Stimulated activated naive CD4-positive, alpha-beta T cell (primary cell): ENCODE measurements at places on chromosomes 5 and 9.

- no peak for DNase-seq
Measured at GRCh38 chr5:28156981-28157380, 1118.6 kb upstream of the CDH9 start.

DNA sequence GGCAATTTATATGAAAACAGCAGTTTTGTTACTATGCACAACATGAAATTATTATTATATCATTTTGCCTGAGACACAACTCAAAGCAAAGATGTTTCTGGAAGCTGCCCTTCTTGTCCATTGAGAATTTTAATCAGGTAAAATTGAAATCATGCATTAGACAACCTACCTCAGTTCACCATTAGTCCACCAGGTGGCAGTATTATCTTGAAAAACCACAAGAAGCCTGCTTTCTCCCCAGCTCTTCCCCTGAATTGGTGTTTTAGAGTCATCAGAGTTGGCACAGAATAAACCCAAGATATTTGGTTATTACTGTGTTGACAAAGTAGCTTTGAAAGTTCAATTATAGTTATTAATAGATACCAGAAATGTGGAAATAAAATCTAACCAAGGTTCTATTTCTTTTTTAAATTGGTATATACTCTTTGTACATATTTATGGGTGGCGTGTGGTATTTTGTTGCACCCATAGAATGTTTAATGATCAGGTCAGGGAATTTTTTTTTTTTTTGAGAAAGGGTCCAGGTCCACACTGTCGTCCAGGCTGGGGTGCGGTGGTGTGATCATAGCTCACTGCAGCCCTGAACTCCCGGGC is 25.7 kb downstream of the UTP15 start:
- peak; percentile 3 for DNase-seq

DNA sequence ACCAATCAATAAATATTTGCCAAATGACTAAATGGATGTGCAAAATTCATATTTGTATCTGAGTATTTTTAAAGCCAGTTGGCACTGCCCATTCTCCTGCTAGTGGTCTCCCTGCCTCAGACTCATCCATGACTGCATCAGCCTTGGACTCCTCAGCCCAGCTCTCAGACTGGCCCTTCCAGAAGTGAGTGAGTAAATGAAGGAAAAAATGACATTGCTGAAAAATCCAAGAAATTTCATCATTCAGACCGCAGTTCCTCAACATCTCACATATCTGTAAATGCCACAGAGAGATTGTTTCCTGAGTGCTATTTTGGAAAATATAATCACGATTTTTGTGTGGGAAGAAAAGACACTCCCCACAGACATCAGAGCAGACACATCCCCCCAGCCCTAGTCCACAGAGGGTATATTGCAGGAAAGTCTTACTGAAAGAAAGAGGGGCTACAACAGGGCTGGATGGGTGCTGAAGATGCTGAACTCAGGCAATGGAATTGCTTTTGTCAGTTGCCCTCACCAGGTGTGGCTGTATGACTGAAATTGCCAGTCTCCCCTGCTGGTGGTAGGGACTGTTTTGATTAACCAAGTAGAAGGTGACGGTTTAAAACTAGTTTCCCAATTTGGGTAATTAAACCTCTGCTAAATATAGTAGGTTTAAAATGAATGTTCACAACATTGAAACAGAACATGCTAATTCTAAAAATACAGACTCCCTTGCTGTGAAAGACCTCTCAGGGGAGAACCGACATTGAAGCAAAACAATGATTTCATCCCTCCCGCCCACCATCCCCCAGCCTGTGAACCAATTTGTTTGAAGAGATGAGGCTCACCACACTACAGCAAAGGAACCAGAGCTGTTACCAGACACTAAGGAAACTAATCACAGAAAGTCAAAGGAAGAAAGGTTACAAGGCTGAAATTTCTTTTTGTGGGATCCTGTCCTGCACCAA is 158.8 kb downstream of the DEPDC1B start:
- no peak for DNase-seq

DNA sequence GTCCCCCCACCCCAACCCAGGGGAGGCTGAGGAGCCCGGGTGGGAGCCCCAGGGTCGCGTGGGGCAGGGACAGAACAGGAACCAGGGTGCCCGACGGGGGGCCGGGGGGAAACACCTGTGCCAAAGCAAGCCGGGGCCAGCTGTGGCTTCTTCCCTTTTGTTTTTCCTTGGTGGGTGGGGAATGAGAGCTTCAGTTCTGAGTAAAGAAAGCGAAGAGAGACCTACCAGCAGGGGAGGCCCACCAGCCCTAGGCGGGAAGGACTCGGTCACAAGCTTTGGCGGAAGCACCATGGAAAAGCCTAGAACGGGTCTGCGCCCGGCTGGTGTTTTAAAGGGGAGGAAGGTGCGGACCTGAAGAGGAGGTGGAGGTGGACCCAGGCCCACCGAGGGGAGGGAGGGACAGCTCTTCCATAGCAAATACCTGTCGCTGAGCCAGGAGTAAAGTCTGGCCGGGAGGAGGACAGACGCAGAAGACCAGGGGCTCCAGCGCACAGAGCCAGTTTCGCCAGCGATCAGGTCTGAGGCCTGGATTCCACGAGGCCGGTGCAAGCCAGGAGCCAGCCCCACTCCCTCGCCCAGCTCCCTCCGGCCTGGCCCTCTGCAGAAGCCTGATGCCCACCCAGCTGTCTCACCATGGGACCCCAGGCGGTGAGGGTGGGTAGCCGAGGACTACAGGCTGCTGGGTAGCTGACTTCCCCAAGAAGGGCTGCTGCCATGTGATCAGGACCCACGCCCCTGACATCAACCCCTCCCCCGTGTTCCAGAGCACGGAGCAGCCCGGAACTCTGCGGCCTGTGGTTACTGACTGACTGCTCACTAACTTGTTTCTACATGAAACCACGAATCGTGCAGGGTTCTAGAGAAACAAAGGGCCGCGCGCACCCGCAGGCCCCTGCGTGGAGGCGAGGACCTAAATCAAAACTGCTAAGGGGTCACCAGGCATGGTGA is 849 bp upstream of the MGAT1 start:
- peak; percentile 81 for DNase-seq

DNA sequence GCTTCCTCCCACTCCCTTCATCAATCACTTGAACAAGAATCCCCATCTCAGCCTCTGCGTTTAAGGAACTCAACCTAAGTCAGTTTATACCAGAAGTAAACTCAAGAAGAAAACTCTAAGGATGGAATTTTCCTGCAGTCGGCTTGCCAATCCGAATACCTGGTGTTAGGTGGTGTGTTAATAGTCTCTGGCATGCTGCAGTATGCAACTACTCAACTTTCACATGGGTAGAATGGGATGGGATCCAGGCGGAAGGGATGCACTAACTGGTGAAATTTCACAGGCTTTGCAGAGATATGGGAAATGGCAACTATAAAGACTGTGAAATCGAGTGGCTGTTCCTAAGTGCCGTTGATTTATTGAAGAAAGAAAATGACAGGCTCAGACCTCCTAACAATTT is 560.6 kb downstream of the TLE1 start:
- no peak for DNase-seq

- no peak for DNase-seq
Measured at GRCh38 chr5:53779541-53779981, 219.1 kb downstream of the NDUFS4 start.

DNA sequence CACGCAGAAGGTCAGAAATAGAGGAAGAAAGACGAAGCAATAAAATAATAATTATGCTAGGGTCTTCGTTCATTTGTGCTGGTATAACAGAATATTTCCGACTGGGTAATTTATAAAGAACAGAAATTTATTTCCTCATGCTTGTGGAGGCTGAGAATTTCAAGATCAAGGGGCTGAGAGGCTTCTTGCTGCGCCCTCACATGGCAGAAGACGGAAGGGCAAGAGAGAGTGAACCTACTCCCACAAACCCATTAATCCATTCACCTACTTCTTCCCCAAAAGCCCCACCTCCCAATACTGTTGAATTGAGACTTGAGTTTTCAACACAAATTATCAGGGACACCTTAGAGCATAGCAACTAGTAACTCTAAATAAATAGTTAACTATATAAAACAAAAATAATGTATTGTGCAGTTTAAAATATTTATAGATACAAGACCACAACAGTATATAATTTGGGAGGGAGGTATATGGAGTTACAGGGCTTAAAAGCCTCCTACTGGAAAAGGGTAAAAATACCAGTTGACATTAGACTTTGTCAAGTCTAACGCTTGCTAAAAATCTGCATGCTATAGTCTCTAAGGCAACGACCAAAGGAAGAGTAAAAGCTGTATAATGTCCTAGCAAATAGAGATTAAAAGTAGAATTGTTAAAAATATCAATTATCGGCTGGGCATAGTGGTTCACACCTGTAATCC is 40.3 kb upstream of the NAA35 start:
- no peak for DNase-seq

- no peak for DNase-seq
Measured at GRCh38 chr9:121757281-121757585, 105.8 kb downstream of the DAB2IP start.

DNA sequence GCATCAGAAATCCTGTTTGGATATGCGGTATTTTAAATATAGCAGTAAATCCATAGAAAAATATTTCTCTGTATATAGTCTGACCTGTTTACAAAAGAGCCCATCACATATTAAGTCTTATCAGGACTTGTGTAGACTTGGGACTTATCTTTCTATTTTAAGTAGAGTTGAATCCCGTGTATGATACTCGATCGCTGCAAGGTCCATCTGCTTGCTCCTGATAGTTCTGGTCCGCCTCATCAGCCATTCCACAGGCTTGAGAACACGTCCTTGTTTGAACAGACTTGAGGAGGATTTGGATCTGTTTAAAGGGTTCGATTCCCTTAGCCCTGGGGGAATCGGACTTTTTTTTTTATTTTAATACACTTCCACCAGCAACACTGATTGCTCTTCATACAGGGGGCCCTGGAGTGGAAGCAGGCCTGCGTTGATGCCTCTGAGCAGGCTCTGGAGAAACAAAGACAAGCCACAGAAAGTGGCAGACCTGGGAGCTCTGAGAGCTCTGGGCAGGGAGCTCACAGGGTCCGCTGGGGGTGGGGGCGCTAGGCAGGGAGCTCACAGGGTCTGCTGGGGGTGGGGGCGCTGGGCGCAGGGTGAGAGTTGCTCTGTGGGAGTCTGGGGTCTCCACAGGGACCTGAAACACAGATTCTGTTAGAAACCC is 112.2 kb downstream of the MVB12B start:
- no peak for DNase-seq

DNA sequence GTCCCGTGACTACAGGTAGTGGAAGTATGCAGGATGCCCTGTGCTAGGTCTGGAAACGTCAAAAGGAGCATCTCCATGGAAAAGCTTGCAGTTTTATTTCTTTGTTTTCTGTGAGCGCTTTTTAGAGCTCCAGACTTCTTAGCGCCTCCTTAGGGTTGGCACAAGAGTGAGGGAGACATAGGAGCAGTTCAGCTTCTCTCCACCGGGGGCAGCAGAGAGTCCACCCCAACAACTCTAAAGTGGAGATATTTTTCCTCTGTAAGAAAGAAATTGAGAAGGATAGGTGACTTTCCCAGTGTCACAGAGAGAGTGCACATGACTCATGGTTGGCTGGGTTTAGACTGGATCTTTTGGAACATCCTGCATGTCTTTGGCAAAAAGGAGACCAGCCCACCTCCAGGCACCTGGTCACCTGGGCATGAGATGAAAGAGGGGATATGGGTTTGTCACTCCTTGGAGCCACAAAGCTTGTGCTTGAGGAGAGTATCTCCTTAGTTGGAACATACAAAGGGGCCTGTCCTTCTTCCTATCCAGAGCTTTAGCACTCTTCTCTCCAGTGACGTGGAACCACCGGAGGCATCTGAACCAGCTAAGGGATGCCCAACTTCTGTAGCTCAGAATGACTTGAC is 637.7 kb downstream of the SEMA5A start:
- no peak for DNase-seq

DNA sequence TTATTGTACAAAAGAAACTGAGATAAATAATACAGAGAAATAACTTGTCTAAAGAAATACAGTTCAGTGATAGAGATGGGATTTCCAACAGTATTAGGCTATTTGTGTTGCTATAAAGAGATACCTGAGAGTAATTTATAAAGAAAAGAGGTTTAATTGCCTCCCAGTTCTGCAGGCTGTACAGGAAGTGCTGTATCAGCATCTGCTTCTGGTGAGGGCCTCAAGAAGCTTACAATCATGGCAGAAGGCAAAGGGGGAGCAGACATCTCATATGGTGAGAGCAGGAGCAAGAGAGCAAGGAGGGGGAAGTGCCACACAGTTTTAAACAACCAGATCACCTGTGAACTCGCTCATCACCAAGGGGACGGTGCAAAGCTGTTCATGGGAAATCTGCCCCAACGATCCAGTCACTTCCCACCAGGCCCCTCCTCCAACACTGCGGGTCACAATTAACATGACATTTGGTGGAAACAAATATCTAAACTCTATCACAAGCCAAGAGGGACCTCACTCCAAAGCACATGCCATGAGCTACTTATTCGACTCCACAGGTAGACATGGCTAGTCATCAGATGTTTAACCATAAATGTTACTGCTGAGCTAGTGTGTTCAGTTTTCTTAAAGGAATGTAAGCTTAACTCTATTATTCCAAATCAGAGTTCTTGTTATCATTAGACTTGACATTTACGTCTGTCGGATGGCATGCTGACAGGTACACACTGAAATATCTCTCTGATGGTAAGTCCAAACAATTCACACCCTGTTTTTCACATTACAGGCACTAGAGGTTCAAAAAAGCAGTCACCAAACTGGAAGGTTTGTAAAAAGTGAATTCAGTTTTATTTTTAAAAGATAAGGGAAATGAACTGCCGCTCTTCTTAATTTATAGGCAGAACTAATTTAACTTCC is 82.2 kb downstream of the AUH start:
- DNase-seq: no peak

- no peak for DNase-seq
Measured at GRCh38 chr5:96081276-96081858, 119.7 kb upstream of the ELL2 start.

- DNase-seq: no peak
Measured at GRCh38 chr9:77710965-77711648, 63.0 kb upstream of the GNA14 start.

- no peak for DNase-seq
Measured at GRCh38 chr5:154479160-154479943, 1.3 kb upstream of the HAND1 start.

DNA sequence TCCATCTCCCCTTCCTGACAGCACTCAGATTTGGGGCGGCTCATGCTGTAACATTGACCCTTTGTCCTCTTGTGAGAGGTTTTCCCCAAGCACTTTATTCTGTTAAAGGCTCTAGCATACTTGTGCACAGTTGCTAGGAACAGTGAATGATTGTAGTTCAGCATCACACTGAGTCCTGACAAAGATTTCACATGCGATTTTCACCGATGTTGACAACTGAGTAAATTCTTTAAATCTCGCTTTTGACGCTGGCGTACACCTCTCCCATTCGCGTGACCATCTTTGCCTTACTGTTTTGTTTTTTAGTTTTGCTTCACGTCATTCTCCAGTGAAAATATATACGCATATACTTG is 780 bp downstream of the CDC37L1 start:
- no peak for DNase-seq

GRCh38 chr5:107519900-107520354 is 150.8 kb downstream of the EFNA5 start:
- DNase-seq: no peak

GRCh38 chr5:86879086-86879485 is 261.3 kb downstream of the COX7C start:
- DNase-seq: no peak
